ENCODE measurements at places on chromosomes 3 and 15.

DNA sequence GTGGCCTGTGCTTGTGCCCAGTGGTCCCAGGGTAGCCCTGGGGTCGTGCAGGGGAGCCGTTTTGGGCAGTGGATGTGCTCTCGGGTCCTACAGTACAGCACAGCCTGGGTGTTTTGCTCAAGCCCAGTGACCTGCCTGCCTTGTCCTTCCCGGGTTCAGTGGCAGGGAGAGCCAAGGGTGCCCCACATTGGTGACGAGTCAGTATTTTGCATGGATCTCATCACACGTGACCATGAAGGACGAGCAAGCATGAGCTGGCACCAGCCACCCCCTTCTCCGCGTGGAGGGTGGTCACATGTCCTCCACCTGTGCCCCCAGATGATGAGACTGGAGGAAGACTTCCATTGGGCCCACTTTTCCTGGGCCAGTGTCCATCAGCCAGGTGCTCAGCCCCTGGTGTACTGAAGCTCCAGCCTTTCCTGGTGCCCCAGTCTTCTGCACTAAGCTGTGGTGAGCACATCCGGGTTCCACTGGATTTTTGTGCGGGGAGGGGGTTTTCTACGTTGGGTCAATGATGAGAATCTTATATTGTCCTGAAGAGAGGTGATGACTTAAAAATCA, 197.5 kb downstream of the UBE3A start:
- DNase-seq = no peak

DNA sequence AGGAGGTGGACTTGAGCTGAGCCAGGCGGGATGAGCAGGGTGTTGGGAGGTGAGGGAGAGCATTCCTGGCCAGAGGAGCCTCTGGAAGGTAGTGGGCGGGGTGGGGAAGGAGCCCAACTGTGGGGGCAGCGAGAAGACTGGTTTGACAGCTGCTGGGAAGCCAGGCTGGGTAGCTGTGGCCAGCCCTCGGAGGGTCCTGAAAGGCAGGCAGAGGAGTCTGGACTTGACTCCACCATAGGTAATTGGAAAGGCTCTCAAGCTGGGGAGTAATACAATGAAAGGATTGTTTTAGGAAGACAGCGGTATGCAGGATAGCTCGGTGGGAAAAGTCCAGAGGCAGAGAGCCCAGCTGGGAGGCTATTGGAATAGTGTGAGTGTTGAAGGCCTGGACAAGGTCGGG, 17.2 kb downstream of the EPHB3 start:
- DNase-seq = no peak

DNA sequence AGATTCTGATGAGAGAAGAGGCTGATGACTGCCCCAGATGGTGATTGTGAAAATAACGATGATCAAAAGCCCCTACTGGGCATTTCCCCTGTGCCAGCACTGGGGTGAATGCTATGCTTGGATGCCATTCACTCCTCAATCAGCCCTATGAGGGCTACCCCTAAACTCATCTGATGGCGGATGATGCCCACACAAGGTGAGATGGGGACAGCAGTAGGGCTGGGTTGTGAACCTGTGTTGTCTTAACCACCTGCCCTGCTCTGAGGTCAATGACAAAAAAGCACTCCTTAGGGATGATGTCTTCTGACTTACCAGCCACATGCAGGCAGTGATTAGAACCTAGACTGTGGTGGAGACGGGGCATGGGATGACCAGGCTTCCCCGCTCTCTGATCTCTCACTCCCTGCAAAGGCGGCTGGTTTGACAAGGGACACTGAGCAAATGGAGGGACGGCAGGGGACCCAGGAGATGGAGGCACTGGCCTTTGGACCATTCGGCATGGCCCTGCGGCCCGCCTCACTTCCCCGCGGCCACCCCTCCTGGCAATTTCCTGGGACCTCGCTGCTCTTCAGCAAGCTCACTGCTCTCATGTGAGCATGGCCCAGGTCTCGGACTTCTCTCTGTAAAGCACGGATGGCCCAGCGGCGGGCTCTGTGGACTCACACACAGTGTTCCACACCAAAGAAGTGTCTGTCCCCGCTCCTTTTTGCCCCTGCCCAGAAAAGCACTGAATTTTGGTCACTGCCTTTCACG, 251.4 kb upstream of the LYSMD4 start:
- DNase-seq = no peak

DNA sequence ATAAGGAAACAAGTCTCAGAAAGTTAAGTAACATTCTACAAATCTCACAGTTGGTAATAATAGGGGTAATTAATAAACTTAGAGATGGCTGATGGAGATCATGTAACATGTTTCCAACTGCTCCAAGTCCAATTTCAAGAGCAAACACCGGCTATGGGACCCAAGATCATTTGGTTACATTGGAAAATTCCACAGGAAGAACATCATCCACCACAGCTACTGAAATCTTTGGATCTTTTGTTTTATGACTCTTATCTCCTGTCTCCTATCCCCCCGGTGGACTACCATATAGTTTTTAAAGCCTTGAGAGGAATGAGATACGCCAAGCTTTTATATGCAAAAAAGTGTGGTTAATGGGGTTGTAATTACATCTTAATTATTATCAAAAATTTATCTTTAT, 216.1 kb downstream of the WNT5A start:
- DNase-seq = no peak

DNA sequence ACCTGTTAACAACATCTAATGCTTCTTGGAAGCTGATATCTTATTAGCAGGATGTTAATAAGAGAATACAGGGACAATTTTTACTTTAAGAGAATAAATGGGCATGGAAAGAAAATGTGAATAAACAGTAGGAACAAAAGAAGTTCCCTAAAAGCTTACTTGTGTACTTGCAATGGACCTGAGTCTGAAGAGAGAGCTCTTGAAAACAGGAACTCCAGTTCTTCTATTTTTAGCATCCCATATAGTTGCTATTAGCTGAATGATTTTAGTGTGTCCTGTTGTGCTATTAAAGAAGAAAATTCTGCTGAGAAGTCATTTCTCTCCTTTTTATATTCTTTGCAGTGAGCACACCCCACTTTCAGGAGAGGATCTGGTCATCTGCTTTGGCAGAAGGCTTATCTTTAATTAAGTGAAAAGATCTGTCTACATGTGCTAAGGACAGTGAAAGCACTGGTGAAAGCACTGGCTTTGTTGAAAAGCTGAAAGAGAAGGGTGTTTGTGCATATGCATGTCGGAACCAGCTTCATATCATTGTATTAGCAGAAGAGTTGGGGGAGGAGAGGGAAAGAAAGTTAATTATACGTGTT, 1.4 kb upstream of the ST3GAL6 start:
- no peak for DNase-seq

DNA sequence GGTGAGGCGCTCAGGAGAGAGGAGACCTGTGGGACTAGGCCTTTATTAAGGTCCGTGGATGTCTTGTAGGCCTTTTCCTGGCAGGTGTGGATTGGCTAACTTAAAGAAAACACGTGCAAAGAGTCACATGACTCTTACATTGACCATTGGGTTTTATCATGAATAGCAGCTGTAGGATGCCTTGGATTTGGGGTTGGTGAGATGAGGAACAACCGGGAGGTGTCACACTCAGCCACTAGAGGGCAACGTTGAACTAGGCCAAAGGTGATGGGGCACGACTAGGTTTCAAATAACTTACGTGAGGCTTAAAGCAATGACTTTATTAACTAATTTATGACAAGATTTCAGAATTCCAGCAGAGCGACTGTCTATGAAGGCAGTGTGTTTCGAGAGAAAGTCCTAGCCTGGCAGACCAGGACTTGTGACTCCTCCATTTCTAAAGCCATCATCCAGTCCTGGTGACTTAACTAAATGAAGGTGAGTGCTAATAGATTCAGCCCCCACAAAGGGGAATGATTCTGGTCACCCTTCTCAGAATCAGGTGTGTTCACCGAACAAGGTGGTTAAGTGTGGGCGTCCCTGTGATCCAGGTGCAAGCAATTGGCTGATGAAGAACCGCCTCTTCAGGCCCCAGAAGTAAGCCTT, 345.6 kb downstream of the MCTP2 start:
- DNase-seq = no peak

- DNase-seq = no peak
Measured at GRCh38 chr15:92651877-92652575, 3.5 kb downstream of the FAM174B start.

DNA sequence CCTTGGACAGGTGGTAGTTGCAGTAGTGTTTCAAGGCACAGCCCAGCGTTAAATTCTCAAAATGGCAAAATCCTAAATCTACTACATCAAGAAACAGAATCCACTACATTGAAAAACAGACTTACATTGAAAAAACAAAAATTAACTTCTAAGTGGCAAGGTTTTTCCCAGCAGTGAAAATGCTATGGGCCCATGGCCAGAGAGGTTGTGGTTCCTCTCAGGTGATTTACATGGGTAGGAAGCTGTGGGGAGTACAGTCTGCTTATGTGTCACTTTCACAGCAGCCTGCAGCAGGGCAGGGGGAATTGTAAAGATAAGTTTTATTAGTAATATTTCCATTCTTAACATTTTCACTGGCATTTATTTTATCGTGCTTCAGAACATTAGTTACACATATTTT, 24.9 kb downstream of the TTC14 start:
- no peak for DNase-seq

GRCh38 chr3:139893267-139893962, 41.6 kb upstream of the CLSTN2 start:
- peak; percentile 72 for DNase-seq

GRCh38 chr3:52086976-52087663, 30.7 kb upstream of the DUSP7 start:
- DNase-seq = no peak

- no peak for DNase-seq
Measured at GRCh38 chr3:186459108-186459467, 85.1 kb downstream of the CRYGS start.

DNA sequence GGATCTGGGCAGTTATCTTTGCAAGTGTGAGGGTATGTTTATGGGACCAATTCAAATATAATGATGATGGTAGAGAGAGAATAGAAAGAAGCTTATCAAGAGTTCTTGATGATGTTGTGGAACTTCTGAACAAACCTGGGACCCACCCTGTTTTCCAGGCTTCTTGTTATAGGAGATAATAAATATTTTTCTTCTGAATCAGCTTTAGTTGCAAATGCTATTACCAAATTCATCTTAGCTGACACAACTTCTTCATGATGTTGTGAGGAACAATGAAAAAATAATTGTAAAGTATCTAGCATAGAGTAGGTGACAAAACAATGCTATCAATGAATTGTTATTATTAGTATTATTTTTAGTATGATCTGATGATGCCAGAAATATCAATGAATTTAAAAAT, 43.5 kb upstream of the PTX3 start:
- DNase-seq = no peak

GRCh38 chr3:43194069-43194468, 88.2 kb upstream of the POMGNT2 start:
- DNase-seq = no peak

DNA sequence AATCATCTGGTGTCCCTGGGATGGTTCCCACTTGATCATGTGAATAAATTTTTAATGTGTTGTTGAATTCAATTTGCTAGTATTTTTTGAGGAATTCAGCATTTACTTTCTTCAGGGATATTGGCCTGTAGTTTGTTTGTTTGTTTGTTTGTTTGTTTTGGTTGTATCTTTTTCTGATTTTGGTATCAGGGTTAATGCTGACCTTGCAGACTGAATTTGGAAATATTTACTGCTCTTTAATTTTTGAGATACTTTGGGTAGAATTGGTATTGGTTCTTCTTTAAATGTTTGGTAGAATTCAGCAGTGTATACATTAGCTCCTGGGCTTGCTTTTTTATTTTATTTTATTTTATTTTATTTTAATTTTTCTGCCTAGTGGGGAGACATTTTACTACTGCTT, 803.7 kb downstream of the NAALADL2 start:
- no peak for DNase-seq

DNA sequence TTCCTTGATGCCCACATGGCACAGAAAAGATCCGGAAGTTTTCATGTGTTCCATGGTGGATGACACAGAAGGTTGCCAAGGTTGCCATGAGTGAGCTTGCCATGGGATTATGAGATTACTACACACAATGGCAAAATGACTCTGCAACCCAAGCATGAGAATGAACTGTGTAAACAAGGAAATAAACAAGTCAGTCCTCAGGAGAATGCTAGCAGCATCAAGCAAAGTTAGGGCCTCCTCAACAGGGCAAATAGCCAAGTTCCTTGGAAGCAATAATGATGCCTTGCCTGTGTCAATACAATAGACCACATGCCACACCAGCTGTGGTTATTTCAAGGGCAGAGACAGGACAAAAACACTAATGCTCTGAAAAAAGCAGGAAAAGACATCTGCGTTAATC, 41.8 kb downstream of the AQR start:
- no peak for DNase-seq

DNA sequence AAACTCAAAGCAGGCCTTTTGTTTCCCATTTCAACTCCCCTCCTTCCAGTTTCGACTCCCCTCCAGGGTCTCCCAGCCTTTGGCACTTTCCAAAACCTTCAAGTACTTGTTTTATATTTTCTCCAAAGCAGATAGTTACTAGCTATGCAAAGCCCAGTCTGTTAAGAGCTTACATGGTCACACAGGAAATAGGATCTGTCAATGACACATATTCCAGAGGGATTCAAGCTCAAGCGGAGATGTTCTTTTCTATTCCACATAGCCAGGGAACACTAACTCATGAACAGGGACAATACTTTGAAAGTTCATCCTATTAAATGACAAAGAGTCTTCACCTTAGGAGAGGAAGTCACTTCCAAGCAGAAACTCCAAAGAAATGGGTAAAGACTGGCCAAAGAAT, 18.6 kb downstream of the SUCLG2 start:
- DNase-seq = no peak

DNA sequence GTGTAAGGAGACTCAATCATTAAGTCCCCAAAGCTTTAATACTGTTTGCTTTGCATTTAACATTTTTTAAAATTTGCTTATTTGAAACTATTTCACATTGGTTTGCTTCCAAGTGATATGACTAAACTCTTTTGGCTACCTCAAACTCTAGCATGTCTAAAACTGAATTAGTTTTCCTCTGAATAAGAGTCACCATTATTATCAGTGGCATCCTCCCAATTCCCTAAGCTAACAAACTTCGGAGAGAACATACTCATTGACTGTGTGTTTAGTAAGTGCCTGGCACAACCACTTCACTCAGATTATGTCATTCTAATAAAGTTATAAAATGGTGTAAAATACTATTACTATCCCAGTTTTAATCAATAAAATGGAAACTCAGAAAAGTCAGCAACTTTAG, 21.9 kb downstream of the ATOSA start:
- no peak for DNase-seq

- no peak for DNase-seq
Measured at GRCh38 chr3:16059711-16060357, 114.6 kb upstream of the GALNT15 start.

GRCh38 chr3:15637131-15637951, 35.8 kb downstream of the BTD start:
- no peak for DNase-seq

DNA sequence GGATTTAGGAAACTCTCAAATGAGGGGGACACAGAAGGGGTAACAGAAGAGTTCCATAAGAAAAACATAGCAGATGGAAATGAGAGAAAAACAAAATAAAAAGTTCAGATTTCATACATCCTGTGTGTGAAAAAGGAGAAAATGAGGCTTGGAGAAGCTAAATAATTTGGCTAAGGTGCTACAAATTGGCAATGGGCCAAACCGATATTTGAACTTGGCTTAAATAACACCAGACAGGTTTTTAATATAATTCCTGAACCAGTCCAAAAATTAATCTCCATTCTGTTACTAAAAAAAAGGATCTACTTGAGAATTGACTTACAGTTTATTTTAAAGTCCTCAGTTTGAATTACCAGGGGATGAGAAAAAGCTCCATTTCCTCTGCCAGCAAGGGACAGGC, 342.9 kb upstream of the DPH6 start:
- no peak for DNase-seq

- no peak for DNase-seq
Measured at GRCh38 chr3:44529927-44530326, 25.1 kb upstream of the ZKSCAN7 start.
